ENCODE measurements at places on chromosomes 1 and 21.

GRCh38 chr1:211479624-211480023 lies 12.3 kb downstream of the RD3 start:
- DNase-seq = no peak

- DNase-seq = no peak
Observed at GRCh38 chr1:218390618-218391017, 45.5 kb downstream of the TGFB2 start.

- no peak for DNase-seq
Observed at GRCh38 chr1:245301921-245302320, 147.1 kb downstream of the KIF26B start.

GRCh38 chr1:165408518-165408917 lies 36.4 kb downstream of the RXRG start:
- DNase-seq = no peak

DNA sequence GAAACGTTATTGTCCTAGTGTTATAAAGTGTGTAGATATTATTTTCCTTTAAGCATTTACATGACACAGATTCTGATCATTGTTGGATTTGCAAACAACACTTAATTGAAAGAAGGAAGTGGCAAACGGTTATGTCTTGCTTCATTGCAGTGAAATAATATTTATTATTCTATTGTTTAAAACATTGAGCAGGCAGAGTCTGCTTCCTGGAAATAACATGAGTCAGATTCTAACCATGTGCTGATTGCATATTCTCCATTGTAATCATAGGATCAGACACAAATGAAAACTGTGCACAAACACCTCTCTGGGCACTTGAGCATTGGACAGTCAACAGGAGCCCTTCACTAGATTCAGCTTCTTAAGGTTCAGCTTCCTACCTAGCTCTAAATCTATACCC lies 46.8 kb upstream of the USP25 start:
- DNase-seq = no peak

DNA sequence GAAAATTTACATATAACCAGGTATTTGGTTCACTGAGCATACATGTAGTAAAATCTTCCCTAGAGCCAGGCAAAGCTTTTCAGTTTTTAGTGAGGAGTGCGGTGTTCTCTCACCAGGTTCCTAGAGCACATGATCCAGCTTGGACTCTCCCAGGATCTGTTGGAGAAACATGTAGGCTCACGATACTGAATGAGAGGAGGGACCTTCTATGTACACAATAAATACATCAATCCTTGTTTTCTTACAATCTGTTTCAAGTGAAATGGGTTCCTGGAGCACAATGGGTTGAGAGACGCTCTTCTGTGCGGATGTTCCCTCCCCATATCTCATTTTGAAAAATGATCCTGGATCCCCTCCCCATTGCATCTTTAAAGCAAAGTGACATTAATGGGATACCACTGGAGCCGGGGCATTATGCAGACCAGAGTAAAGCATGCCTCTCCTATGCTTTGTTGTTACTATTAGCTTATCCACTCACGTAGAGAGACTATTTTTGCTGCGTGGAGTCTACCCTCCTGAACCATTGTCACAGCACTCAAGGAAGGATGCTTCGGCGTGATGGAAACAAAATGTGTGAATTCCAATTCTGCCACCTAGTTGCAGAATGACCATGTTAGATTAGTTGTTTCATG lies 19.3 kb downstream of the SMYD2 start:
- DNase-seq = no peak

GRCh38 chr1:71967670-71968069 lies 314.7 kb downstream of the NEGR1 start:
- no peak for DNase-seq
